ENCODE measurements at places on chromosomes 6 and 20. TPM values are rescaled to one million over a fixed set of nuclear protein-coding genes. Genes with fewer than 3 reads are reported as not detected.
A peak's percentile ranks its signal among the peaks of the same experiment; 100 is the strongest.

- no peak overlapping the region for H3K27ac ChIP-seq
- H3K4me1 ChIP-seq: no peaks in the 10 kb centered on the region
- H3K36me3 ChIP-seq: no peaks in the 10 kb centered on the region
- DNase-seq: peak; percentile 90
- H3K4me3 ChIP-seq: no peak overlapping the region
- H3K27me3 ChIP-seq: no peaks in the 10 kb centered on the region
Measured at GRCh38 chr20:38221119-38221589, 39.4 kb downstream of the KIAA1755 start.

The CST5 gene
- total RNA-seq: not detected

DNA sequence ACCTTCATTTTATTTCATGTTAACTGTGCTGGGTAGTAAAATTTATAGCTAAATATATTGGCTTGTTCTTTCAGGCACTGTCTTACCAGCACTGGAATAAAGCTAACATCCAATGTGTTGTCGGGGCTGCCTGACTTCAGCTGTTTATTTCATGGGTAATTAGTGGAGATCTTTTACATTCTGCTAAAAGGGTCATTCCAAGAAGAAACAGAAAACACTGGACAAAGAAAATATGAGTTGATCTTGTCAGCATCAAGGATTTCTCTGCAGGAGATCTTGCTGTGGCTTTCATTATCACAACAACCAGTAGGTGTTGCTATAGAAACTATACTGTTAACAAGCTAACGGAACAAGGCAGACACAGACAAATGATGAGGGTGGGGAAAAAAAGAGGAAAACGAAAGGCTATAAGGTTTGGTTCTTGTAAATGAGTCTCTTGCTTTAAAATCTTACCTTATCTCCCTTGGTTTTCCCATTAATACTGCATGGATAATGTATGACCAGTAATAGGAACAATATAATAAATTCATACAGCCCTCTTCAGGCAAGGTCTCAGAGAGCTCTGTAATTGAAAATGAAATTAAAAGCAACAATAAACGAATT, 206.8 kb downstream of the SIM1 start:
- no peaks in the 10 kb centered on the region for H3K27me3 ChIP-seq
- no peaks in the 10 kb centered on the region for H3K36me3 ChIP-seq
- H3K27ac ChIP-seq: no peak overlapping the region
- no peaks in the 10 kb centered on the region for H3K4me1 ChIP-seq

DNA sequence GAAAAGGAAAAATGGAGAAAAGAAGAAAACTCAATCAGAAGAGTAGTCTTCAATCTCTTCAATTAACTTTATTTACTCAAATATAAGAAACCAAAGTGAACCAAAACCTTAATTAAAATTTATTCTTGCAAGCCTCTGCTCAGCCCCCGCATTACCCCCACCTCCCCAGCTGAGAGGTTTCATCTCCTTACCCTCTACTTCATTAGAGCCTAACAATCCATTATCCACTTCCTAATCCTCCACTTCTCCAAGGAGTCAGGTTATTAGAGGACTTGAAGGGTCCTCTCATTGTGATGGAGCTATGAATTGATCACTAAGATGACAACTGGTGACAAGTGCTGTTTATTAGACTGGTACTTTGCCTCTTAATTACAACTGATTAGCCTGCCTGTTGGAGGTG, 956.5 kb downstream of the TFAP2A start:
- DNase-seq: no peak
- H3K36me3 ChIP-seq: no peaks in the 10 kb centered on the region
- no peak overlapping the region for H3K4me3 ChIP-seq

The ZFP57 gene
- not detected for total RNA-seq

The PET117 gene
- 12.2 TPM for total RNA-seq

DNA sequence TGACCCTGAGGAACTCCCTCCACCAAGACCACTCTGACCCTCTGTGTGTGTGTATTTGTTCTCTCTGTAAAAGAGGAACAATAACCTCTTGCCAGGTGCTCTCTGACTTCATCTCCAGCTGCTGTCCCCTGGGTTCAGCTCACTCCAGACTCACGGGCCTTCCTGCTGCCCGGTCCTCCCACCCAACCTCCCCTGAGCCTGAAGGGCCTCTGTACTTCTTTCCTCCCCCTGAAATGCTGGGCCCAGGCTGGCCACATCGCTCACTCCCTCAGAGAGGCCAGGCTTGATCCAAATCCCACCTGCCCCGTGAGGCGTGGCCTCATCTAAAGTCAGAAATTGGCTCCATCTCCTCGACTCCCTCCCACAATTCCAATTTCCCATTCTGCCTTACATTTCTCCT, 202.4 kb downstream of the PRKN start:
- no peaks in the 10 kb centered on the region for H3K27me3 ChIP-seq
- H3K36me3 ChIP-seq: no peaks in the 10 kb centered on the region
- H3K27ac ChIP-seq: no peak overlapping the region
- H3K4me1 ChIP-seq: no peaks in the 10 kb centered on the region
- no peak for DNase-seq

- no peaks in the 10 kb centered on the region for H3K36me3 ChIP-seq
- no peak overlapping the region for H3K4me3 ChIP-seq
- no peak overlapping the region for H3K27ac ChIP-seq
- H3K4me1 ChIP-seq: 0 out of 2 replicates have a peak, but pooled peaks cover 3% of the 10 kb centered on the region
- DNase-seq: no peak
- H3K27me3 ChIP-seq: no peaks in the 10 kb centered on the region
Measured at GRCh38 chr20:15834857-15835256, 738.4 kb downstream of the KIF16B start.

The SLC25A27 gene
- 178 TPM for total RNA-seq

DNA sequence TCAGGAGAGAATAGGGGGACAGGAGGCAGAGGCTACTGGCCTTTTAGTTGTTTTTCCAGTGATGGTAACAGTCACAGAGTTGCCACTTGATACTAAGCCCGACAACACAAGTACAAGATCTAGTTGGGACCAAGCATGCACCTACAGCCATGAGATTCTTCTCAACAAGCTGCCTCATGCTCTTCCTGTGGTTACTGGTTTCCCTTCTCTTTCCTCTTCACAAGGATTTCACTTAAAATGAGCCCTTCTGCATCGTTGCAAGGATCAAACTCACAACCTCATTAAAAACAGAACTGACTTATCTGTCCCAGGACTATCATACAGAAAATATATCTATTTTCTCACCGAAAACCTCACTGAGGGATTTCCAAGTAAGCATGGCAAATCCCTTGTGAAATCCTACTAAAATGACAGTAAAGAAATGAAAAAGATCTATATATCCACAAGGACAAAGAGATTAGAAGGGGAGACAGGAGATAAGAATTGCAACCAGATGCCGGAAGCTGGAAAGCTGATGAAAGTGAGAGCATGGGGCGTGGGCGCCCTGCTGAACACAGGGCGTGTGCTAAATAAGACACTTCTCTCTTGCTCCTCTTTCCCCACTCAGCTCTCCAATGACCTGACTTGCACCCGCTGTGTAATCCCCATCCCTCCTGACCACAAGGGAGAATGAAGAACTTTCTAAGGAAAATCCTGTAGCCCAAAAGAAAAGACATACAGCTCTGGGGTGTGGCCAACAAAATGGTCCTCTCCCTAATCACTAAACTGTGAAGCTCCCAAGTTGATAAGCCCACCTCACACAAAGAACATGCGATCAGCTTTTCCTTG, 13.4 kb downstream of the MTFR2 start:
- H3K27me3 ChIP-seq: no peaks in the 10 kb centered on the region
- H3K4me1 ChIP-seq: no peaks in the 10 kb centered on the region
- no peak overlapping the region for H3K27ac ChIP-seq

GRCh38 chr20:50635676-50636600, 55.4 kb downstream of the RIPOR3 start:
- peak; percentile 88 for DNase-seq
- H3K27me3 ChIP-seq: no peaks in the 10 kb centered on the region
- no peaks in the 10 kb centered on the region for H3K4me1 ChIP-seq
- H3K36me3 ChIP-seq: no peaks in the 10 kb centered on the region
- no peak overlapping the region for H3K27ac ChIP-seq

The CLPSL1 gene
- total RNA-seq: not detected

The MAS1 gene
- total RNA-seq: not detected

DNA sequence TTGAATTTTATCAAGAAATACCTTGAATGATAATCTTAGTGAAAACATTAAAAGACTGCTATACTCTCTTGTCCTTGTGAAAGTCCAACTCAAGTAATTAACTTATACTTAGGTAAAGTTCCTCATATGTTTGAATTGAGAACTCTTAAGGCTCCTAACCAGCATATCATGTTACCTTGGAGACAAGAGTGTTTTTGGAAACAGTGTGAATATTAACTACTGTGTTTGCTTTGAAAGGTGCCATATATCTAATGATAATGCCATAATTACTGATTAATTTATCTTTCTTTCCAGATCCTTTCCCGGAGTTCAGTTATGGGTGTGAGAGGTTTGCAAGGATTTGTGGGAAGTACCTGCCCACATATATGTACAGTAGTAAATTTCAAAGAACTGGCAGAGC, 10.5 kb downstream of the FAM120B start:
- H3K27me3 ChIP-seq: no peaks in the 10 kb centered on the region
- H3K4me3 ChIP-seq: no peak overlapping the region
- peaks cover 21% of the 10 kb centered on the region for H3K4me1 ChIP-seq
- H3K27ac ChIP-seq: no peak overlapping the region
- H3K36me3 ChIP-seq: peaks cover 26% of the 10 kb centered on the region
- DNase-seq: no peak

The CGA gene
- not detected for total RNA-seq

- no peaks in the 10 kb centered on the region for H3K36me3 ChIP-seq
- no peak overlapping the region for H3K4me3 ChIP-seq
- no peak for DNase-seq
- H3K27ac ChIP-seq: no peak overlapping the region
- peaks cover 3% of the 10 kb centered on the region for H3K27me3 ChIP-seq
Measured at GRCh38 chr20:44106615-44107014, 80.4 kb downstream of the JPH2 start.

GRCh38 chr6:21874372-21874771, 280.8 kb downstream of the SOX4 start:
- H3K36me3 ChIP-seq: no peaks in the 10 kb centered on the region
- no peaks in the 10 kb centered on the region for H3K27me3 ChIP-seq
- H3K4me3 ChIP-seq: no peak overlapping the region

- DNase-seq: no peak
- no peak overlapping the region for H3K27ac ChIP-seq
- no peaks in the 10 kb centered on the region for H3K27me3 ChIP-seq
- peaks cover 11% of the 10 kb centered on the region for H3K4me1 ChIP-seq
Measured at GRCh38 chr20:24627926-24628325, 158.5 kb downstream of the SYNDIG1 start.

- no peak overlapping the region for H3K4me3 ChIP-seq
- no peak for DNase-seq
- no peak overlapping the region for H3K27ac ChIP-seq
- no peaks in the 10 kb centered on the region for H3K4me1 ChIP-seq
- no peaks in the 10 kb centered on the region for H3K36me3 ChIP-seq
Measured at GRCh38 chr6:134706806-134707205, 243.1 kb downstream of the ALDH8A1 start.

The SMLR1 gene
- total RNA-seq: not detected

GRCh38 chr20:38420388-38421085, 14.6 kb downstream of the SNHG17 start:
- no peak for DNase-seq
- H3K36me3 ChIP-seq: peaks cover 79% of the 10 kb centered on the region
- H3K4me3 ChIP-seq: no peak overlapping the region
- H3K27ac ChIP-seq: peak overlapping the region; percentile 7
- H3K27me3 ChIP-seq: no peaks in the 10 kb centered on the region

The PCSK2 gene
- total RNA-seq: not detected

GRCh38 chr20:10242166-10242565, 23.5 kb downstream of the SNAP25 start:
- H3K27me3 ChIP-seq: no peaks in the 10 kb centered on the region
- no peaks in the 10 kb centered on the region for H3K36me3 ChIP-seq
- DNase-seq: no peak
- H3K4me1 ChIP-seq: no peaks in the 10 kb centered on the region
- H3K4me3 ChIP-seq: no peak overlapping the region
- no peak overlapping the region for H3K27ac ChIP-seq

- no peaks in the 10 kb centered on the region for H3K27me3 ChIP-seq
- H3K27ac ChIP-seq: no peak overlapping the region
- H3K36me3 ChIP-seq: 0 out of 2 replicates have a peak, but pooled peaks cover 5% of the 10 kb centered on the region
- H3K4me1 ChIP-seq: no peaks in the 10 kb centered on the region
Measured at GRCh38 chr20:41531518-41532275, 86.5 kb downstream of the CHD6 start.

DNA sequence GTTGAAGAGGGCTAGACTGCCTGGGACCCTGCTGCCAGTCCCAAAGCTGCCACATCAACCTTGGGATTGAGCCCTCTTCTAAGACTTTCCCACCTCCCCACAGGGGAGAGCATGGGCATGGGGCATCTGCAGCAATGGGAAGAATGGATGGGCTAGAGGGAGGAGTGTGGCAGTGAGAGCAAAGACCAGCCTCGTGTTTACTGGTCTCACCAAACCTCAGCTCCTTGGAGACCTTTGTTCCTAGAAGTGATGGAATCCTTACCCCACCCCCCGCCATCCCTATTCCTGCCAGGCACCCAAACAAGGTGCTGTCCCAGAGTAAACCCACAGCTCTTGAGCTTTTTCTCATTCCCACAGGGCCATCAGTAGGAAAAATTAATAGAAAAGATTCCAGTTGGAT, 20.0 kb upstream of the ARMC12 start:
- no peak for DNase-seq
- no peaks in the 10 kb centered on the region for H3K36me3 ChIP-seq
- no peak overlapping the region for H3K27ac ChIP-seq
- no peak overlapping the region for H3K4me3 ChIP-seq
- peaks cover 25% of the 10 kb centered on the region for H3K4me1 ChIP-seq
- H3K27me3 ChIP-seq: no peaks in the 10 kb centered on the region

- no peaks in the 10 kb centered on the region for H3K27me3 ChIP-seq
- H3K36me3 ChIP-seq: peaks cover 7% of the 10 kb centered on the region
- H3K4me1 ChIP-seq: no peaks in the 10 kb centered on the region
- no peak for DNase-seq
- H3K4me3 ChIP-seq: no peak overlapping the region
- no peak overlapping the region for H3K27ac ChIP-seq
Measured at GRCh38 chr6:100701728-100702127, 179.4 kb downstream of the ASCC3 start.

DNA sequence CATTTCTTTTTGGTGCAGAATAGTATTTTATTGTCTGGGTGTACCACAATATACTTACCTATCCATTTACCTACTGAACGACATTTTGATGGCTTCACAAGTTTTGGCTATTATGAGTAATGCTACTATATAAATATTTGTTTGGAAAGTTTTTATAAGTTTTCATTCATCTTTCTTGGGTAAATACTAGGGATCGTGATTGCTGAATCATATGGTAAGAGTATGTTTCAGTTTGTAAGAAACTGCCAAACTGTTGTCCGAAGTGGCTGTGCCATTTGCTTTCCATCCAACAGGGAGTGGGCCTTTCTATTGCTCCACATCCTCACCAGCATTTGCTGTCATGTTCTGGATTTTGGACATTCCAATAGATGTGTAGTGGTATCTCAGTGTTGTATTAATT, 104.2 kb downstream of the CDYL start:
- no peaks in the 10 kb centered on the region for H3K27me3 ChIP-seq
- H3K4me3 ChIP-seq: no peak overlapping the region
- no peaks in the 10 kb centered on the region for H3K4me1 ChIP-seq
- no peaks in the 10 kb centered on the region for H3K36me3 ChIP-seq
- H3K27ac ChIP-seq: no peak overlapping the region

GRCh38 chr20:62937268-62938104, 461 bp upstream of the GID8 start:
- peaks cover 26% of the 10 kb centered on the region for H3K36me3 ChIP-seq
- H3K4me3 ChIP-seq: peak overlapping the region; percentile 73
- peak overlapping the region; percentile 77 for H3K27ac ChIP-seq
- no peaks in the 10 kb centered on the region for H3K27me3 ChIP-seq

- H3K4me1 ChIP-seq: peaks cover 98% of the 10 kb centered on the region
- H3K36me3 ChIP-seq: peaks cover 6% of the 10 kb centered on the region
- peak overlapping the region; percentile 66 for H3K4me3 ChIP-seq
- H3K27ac ChIP-seq: peak overlapping the region; percentile 100
Measured at GRCh38 chr6:157224178-157224950, 99.0 kb downstream of the TMEM242 start.

The SRXN1 gene
- total RNA-seq: 1.0 TPM
